NCI-H2029 (cell line): ENCODE measurements at places on chromosomes 1 and 21.

DNA sequence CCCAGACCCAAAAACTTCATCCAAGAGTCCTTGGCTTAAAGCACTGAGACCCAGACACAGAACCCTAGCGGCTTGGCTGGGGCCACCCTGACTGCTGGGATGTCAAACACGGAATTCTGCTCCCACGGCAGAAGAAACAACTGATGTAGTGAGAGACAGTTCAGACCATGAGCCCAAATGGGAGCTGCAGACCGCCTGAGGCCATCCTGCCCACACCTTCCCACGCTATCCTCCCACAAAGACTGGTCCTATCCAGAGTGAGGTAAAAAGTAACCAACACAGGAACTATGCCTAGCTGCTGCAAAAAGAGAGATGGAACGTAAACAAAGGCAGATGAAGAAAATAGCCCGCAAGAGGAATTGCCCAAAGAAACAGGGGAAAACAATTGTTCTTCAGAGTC lies 203.3 kb downstream of the PTPRU start:
- DNase-seq = no peak

DNA sequence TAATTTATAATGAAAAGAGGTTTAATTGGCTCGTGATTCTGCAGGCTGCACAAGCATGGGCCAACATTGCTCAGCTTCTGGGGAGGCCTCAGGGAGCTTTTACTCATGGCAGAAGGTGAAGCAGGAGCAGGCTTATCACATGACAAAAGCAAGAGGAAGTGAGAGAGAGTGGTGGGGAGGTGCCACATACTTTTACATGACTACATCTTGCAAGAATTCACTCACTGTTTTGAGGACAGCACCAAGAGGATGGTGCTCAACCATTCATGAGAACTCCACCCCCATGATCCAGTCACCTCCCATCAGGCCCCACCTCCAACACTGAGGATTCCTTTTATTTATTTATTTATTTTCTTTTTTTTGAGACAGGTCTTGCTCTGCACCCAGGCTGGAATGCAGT lies 5.5 kb upstream of the PLEKHM2 start:
- no peak for DNase-seq

DNA sequence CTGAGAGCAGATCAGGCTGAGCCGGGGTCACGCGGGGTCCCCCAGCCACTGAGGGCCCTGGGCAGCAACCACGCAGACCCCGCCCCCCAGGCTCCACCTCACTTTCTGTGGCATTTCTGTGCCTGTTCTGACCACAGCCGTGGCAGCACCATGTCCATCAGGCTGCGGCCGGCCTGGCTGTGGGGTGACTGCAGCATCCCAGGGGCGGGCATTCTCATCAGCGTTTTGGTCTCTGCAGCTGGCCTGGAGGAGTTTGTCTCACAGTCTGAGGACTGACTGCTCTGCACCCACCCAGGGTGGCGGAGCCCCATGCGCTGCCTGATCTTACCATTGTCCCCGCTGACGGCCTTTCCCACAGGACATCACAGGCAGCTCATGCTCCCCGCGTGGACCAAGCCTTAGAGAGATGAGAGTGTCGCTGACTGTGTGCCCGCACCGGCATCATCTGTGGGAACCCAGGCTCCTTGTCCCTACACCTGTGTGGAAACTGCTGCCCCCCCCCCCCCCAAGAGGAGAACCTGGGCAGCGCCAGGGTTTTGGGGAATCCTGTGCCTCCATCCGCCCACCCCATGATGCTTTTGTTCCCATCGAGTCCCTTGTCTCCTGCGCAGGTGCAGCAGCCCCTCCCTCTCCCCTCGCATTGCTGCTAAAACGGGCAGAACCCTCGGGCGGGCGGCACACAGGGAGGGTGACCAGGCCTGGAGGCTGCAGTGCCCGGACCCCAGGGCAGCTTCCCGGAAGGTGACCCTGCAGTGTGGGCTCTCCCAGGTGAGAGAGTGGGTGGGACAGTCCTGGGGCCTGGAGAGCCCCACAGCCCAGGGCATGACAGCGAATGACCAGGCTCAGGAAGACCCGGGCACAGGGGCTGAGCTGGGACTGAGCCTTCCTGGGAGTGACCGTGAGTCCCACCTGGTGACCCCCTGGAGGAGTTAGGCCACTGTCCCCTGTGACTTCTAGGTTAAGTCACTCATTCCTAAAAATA lies 1.8 kb downstream of the KRTAP10-1 start:
- no peak for DNase-seq

- no peak for DNase-seq
Measured at GRCh38 chr1:246169019-246169418, 338.1 kb downstream of the SMYD3 start.
